ENCODE measurements at places on chromosomes 3 and 15. TPM values are rescaled to one million over a fixed set of nuclear protein-coding genes. Genes with fewer than 3 reads are reported as not detected.

- H3K36me3 ChIP-seq = no peaks in the 10 kb centered on the region
- H3K27ac ChIP-seq = no peak overlapping the region
- no peaks in the 10 kb centered on the region for H3K27me3 ChIP-seq
Measured at GRCh38 chr15:71570736-71571135, 239.6 kb upstream of the NR2E3 start.

DNA sequence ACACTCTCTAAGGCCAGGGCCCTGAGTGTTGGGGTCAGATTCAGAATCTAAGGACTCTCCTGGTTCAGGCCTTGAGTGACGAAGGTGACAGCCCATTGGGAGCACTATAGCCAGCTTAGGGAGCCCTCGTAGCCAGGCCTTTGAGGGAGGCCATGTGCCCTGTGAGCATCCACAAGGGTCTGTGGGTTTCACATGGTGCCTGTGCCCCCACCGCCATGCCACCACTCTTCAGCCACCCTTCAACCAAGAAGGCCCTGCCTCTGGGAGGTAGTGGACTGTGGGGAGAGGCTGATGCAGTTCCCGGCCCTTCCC, 37.5 kb downstream of the TSPAN3 start:
- DNase-seq = no peak
- peaks cover 26% of the 10 kb centered on the region for H3K27me3 ChIP-seq
- no peaks in the 10 kb centered on the region for H3K36me3 ChIP-seq
- no peak overlapping the region for H3K4me3 ChIP-seq
- H3K27ac ChIP-seq = no peak overlapping the region

- no peak for DNase-seq
- H3K27ac ChIP-seq = peak overlapping the region; percentile 63
- peaks cover 55% of the 10 kb centered on the region for H3K4me1 ChIP-seq
- H3K4me3 ChIP-seq = no peak overlapping the region
- no peaks in the 10 kb centered on the region for H3K27me3 ChIP-seq
- H3K36me3 ChIP-seq = no peaks in the 10 kb centered on the region
Measured at GRCh38 chr15:29888646-29889045, 66.4 kb upstream of the TJP1 start.

- no peak for DNase-seq
- H3K4me1 ChIP-seq = peaks cover 8% of the 10 kb centered on the region
- no peaks in the 10 kb centered on the region for H3K27me3 ChIP-seq
- H3K27ac ChIP-seq = no peak overlapping the region
Measured at GRCh38 chr15:42121021-42121420, 26.7 kb upstream of the PLA2G4D start.

GRCh38 chr3:122030381-122031122, 8.5 kb upstream of the ILDR1 start:
- H3K27ac ChIP-seq = no peak overlapping the region
- H3K4me1 ChIP-seq = no peaks in the 10 kb centered on the region
- no peaks in the 10 kb centered on the region for H3K36me3 ChIP-seq
- no peak overlapping the region for H3K4me3 ChIP-seq
- peaks cover 7% of the 10 kb centered on the region for H3K27me3 ChIP-seq

DNA sequence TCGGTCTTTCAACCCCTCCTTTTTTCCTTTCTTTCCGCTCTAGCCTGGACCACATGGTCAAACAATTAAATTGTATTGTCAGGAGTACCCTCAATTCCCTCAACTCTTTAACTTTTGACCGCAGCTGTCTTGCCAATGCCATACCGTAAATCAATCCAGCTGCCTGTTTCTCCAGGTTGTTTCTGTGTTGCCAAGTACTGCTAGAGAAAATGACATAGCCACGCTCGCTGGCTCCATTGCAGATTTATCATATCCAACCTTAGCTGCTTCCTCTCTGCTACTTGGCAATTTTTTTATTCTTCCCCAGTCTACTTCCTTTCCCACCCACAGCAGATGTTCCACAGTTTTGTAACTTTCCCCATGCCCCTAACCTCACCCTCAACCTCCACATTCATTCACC, 60.0 kb downstream of the ZNF385D start:
- no peak overlapping the region for H3K27ac ChIP-seq
- H3K4me1 ChIP-seq = no peaks in the 10 kb centered on the region
- no peaks in the 10 kb centered on the region for H3K36me3 ChIP-seq
- no peaks in the 10 kb centered on the region for H3K27me3 ChIP-seq

- H3K27ac ChIP-seq = no peak overlapping the region
- H3K36me3 ChIP-seq = no peaks in the 10 kb centered on the region
- H3K27me3 ChIP-seq = no peaks in the 10 kb centered on the region
- no peak for DNase-seq
Measured at GRCh38 chr3:187382609-187383151, 14.5 kb downstream of the RTP4 start.

DNA sequence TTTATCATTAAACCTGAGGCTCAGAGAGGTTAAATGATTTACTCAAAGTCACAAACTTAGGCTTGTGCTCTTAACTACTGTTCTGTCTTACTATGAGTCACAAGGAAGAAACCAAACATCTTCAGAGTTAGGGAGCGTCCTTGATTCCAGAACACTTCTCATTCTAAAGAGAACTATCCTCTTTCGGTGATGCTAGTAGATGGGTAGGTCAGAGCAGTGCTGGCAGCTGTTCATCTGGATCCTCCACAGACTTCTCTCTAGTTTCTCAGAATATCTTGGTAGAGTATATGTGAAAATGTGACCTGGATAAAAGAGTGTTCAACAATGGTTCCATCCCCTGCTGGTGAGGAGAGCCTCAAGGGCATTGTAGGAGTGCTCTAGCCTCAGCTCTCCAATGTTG, 3.3 kb downstream of the ARL6IP5 start:
- no peak for DNase-seq
- peaks cover 7% of the 10 kb centered on the region for H3K36me3 ChIP-seq
- H3K27ac ChIP-seq = peak overlapping the region; percentile 96

DNA sequence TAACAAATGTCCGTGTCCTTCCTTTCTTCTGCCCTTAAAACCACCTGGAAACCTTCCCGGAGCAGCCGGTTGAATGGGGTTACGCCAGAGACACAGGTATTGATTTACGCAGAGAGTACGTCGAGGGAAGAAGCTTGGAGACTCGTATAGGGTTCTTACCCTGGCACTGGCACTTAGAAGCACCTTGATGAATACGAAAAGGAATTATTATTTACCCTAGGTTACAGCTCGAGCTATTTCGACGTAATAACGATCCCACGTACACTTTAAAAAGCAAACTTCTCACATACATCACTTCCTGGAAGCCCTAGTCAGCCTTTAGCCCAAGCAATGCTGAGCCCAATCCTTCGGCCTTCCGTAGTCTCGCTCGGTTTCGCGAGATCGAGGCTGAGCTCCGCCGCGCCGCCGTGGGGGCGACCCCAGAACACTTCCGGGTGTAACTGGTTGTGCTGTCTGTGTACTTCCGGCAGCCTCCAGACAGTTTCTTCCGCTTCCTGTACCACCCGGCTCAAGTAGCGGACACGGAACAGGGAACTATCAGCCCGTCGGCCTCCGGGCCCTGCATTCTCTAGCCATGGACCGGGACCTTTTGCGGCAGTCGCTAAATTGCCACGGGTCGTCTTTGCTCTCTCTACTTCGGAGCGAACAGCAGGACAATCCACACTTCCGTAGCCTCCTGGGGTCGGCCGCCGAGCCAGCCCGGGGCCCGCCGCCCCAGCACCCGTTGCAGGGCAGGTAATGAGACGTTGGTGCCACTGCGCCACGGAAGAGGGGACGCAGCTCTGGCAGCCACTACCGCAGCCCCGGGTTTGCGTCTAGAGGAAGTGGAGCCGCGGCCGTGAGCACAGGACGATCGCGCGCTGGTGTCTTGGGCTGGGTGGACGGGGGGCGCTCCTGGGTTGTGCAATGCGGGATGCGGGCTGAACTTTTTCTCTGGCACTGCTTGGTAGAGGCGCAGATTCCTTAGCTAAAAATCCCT, at the start of gene TTC14:
TSS of gene TTC14 (plus strand) at position 476 of the 979 bp plus-strand sequence. CDS start at position 575, 99 bp downstream.
- H3K4me1 ChIP-seq = peaks cover 30% of the 10 kb centered on the region
- H3K27ac ChIP-seq = peak within 1 kb of the TSS; percentile 84
- no peaks in the 10 kb centered on the region for H3K27me3 ChIP-seq
- H3K36me3 ChIP-seq = peaks cover 34% of the 10 kb centered on the region
- H3K4me3 ChIP-seq = peak within 1 kb of the TSS; percentile 94

- H3K27ac ChIP-seq = no peak overlapping the region
- no peak for DNase-seq
- no peak overlapping the region for H3K4me3 ChIP-seq
- H3K36me3 ChIP-seq = no peaks in the 10 kb centered on the region
Measured at GRCh38 chr3:168066882-168067281, 28.8 kb downstream of the GOLIM4 start.

GRCh38 chr3:32469151-32469874, 33.3 kb downstream of the CMTM6 start:
- no peak overlapping the region for H3K27ac ChIP-seq
- DNase-seq = no peak
- no peak overlapping the region for H3K4me3 ChIP-seq

GRCh38 chr3:139118835-139119234, 74.1 kb upstream of the PRR23C start:
- no peak overlapping the region for H3K27ac ChIP-seq
- H3K27me3 ChIP-seq = no peaks in the 10 kb centered on the region
- DNase-seq = no peak
- H3K4me1 ChIP-seq = peaks cover 5% of the 10 kb centered on the region
- no peaks in the 10 kb centered on the region for H3K36me3 ChIP-seq

GRCh38 chr15:101320501-101321052, 25.5 kb upstream of the SNRPA1 start:
- H3K4me3 ChIP-seq = no peak overlapping the region
- DNase-seq = peak; percentile 34
- H3K27me3 ChIP-seq = no peaks in the 10 kb centered on the region
- H3K27ac ChIP-seq = no peak overlapping the region
- H3K4me1 ChIP-seq = no peaks in the 10 kb centered on the region

GRCh38 chr15:78402061-78402610, 35.9 kb upstream of the IREB2 start:
- no peak overlapping the region for H3K27ac ChIP-seq
- no peak overlapping the region for H3K4me3 ChIP-seq
- H3K4me1 ChIP-seq = no peaks in the 10 kb centered on the region
- H3K36me3 ChIP-seq = no peaks in the 10 kb centered on the region
- H3K27me3 ChIP-seq = peaks cover 62% of the 10 kb centered on the region
- no peak for DNase-seq

DNA sequence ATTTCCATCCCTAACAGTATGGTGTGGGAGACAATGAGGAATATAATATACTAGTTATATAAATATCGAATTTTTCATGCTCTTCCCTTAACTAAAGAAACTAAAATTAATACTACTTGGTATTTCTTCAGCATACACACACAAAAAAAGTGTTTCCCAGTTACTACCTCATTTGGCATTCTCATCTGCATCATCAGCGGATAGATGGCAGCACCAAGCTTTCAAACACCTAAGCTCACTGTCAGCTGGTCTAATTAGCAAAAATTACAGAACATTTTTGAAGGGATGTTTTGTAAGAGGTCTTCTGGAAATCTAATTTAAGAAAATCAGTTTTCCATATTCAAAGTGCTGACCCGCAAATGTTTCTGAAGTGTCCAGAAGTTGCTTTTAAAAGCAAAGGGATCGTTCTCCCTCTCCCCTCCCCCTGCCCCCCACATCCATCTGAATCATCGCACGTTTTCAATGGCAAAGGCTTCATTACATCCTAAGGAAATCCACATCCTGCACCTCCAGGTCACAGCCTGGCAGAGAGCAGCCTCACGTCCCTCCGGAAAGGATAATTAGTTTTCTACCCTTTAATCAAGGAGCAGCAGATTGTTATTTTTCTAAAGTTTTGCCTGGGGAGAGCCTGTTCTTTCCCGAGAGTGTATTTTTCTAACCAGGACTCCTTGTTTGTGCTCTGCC, 86.1 kb upstream of the SPATA12 start:
- no peak for DNase-seq
- H3K27me3 ChIP-seq = no peaks in the 10 kb centered on the region
- H3K4me3 ChIP-seq = no peak overlapping the region
- no peaks in the 10 kb centered on the region for H3K36me3 ChIP-seq
- no peaks in the 10 kb centered on the region for H3K4me1 ChIP-seq

DNA sequence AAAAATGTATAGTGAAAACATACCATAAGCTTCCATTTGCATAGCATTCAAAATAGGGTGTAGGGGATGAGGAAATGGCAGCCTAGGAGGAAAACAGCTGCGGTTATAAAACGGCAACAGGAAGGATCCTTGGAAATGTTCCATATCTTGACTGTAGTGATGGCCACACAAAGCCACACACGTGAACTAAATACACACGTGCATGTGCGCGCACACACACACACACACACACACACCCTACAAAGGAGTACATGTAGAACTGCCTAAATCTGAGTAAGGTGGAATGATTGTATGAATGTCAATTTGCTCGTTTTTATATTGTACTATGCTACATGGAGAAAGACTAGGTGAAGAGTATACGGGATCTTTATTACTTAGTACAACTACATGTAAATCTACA, 3.9 kb upstream of the IREB2 start:
- no peak overlapping the region for H3K27ac ChIP-seq
- H3K27me3 ChIP-seq = peaks cover 24% of the 10 kb centered on the region

- no peaks in the 10 kb centered on the region for H3K27me3 ChIP-seq
- DNase-seq = peak; percentile 64
- no peaks in the 10 kb centered on the region for H3K36me3 ChIP-seq
- peak overlapping the region; percentile 53 for H3K27ac ChIP-seq
Measured at GRCh38 chr15:62569460-62570404, 404.6 kb upstream of the C2CD4B start.

- no peak overlapping the region for H3K27ac ChIP-seq
- H3K4me3 ChIP-seq = no peak overlapping the region
- peak; percentile 20 for DNase-seq
- no peaks in the 10 kb centered on the region for H3K36me3 ChIP-seq
- peaks cover 33% of the 10 kb centered on the region for H3K4me1 ChIP-seq
Measured at GRCh38 chr15:81749716-81750375, 296.0 kb downstream of the MEX3B start.

DNA sequence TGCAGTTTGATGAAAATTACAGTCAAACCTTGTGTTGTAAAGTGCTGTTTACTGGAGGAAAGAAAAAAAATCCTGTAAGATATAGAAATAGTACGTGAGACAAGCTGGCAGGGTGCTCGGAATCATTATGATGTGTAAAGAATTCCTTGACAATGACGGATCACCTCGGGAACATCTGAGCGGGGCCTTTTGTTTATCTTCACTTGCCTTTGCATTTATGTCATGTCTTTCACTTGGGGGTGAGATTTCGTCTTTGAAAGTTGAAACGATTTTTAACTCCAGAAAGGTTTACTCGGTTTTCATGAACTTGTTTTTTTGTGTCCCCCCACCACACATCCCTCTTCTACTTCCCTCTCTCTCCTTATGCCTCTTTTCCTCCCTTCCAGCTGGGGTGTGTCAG, 128.3 kb upstream of the VEPH1 start:
- no peaks in the 10 kb centered on the region for H3K36me3 ChIP-seq
- peaks cover 46% of the 10 kb centered on the region for H3K27me3 ChIP-seq
- no peaks in the 10 kb centered on the region for H3K4me1 ChIP-seq

Gene CADPS
- 25.0 TPM for total RNA-seq

Gene SYNM
- 378 TPM for total RNA-seq

Gene PLSCR4
- total RNA-seq = 12.1 TPM

Gene CLDN16
- not detected for total RNA-seq

Gene IL17RC
- total RNA-seq = 35.0 TPM

Gene NAALADL2
- total RNA-seq = 5.8 TPM

Gene NPAP1
- not detected for total RNA-seq

Gene FEZF2
- total RNA-seq = not detected

Gene ISLR
- total RNA-seq = 12.7 TPM

Gene C3orf80
- 0.14 TPM for total RNA-seq

Gene HESX1
- 0.30 TPM for total RNA-seq

Gene TM4SF4
- total RNA-seq = not detected

Gene STRIT1
- 11.7 TPM for total RNA-seq

Measured in left ventricle myocardium inferior (tissue), 1 donor.